Activated CD4-positive, alpha-beta T cell treated with anti-CD3 and anti-CD28 coated beads for 24 hours (primary cell): ENCODE measurements at places on chromosomes 12 and 14.

- no peak for DNase-seq
These were observed 47.2 kb downstream of the TESPA1 start for GRCh38 chr12:54937376-54937775.

GRCh38 chr12:96465896-96466295 lies 23.5 kb upstream of the CFAP54 start:
- no peak for DNase-seq

- DNase-seq = no peak
These were observed 56.3 kb upstream of the DAAM1 start for GRCh38 chr14:59131938-59132795.

GRCh38 chr12:62621101-62621638 lies 154.5 kb downstream of the MON2 start:
- DNase-seq = no peak

DNA sequence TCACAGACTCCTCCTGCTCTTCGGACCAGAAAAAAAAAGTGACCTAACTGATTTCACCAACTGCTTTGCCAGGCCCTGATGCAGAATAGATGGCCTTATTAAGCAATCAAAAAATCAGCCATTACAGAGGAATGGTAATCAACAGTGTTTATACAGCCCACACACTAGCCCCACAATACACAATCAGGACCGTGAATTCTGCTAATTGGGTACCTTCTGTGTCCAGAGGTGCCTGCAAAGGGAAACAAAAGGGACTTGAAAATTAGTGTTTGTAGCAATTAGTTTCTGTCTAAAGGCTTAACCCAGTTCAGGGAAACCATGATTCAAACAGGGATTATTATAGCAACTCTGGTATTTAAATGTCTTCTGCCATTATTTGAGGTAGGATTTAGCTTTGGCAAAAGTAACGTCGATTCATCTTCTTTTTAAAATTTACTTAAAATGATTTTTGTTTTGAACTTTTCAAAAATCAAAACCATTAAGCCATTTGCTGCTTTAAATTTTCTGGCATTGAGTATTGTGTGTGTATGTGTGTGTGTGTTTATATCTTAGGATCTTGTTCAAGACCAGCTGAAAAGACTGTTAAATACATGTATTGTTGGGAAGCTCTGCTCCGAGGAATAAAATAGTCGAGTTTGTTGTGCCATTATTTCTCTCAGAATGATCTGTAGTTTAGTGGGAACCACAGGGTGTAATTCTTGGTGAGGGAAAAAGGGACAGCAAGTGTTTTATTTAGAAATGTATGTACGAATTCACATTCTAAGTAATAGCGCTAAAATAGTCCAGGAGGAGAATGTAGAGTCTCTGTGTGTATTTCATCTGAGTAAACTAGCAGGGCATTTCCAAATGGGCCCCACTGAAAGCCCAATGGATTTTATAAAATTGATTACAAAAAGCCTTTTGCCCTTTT lies 156.1 kb downstream of the PTCSC3 start:
- DNase-seq = no peak

GRCh38 chr14:103687712-103688111 lies 27.5 kb downstream of the XRCC3 start:
- DNase-seq = no peak
